ENCODE measurements at places on chromosomes 2 and 18. TPM values are rescaled to one million over a fixed set of nuclear protein-coding genes. Genes with fewer than 3 reads are reported as not detected.

The ALPI gene
- not detected for polyA plus RNA-seq

The NGEF gene
- 1.8 TPM for polyA plus RNA-seq

The EFEMP1 gene
- polyA plus RNA-seq, result 9.1 TPM

The RRM2 gene
- 108 TPM for polyA plus RNA-seq

The FZD7 gene
- polyA plus RNA-seq, result 188 TPM
